ENCODE measurements at places on chromosomes 2 and 18.

GRCh38 chr2:66575625-66576310 lies 140.8 kb downstream of the MEIS1 start:
- DNase-seq: peak; percentile 51

DNA sequence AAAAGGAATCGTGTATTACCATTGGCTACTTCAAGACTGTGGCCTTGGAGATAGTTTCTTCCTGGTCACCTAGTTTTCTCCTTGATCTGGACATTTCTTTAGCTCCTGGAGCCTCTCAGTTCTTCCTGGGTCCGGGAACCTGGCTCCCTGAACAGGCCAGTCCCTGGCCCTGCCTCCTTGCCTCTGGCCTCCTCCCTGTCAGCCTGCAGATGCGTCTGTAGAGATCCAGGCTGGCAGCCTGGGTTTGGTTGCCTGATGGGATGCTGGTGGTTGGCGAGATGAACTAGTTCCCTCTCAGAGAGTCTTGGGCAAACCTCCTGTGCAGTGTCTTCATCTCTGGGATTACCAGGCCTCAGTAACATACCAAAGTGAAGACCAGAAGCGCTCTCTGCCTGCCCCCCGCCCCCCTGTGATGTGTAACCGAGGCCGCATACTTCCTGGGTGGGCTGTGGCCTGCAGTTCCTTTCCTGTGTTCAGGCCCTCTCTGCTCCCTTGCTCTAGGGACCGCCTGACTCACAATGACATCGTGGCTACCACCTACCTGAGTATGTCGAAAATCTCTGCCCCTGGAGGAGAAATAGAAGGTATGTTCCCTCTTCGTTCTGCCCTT lies 85.4 kb downstream of the DYSF start:
- no peak for DNase-seq

DNA sequence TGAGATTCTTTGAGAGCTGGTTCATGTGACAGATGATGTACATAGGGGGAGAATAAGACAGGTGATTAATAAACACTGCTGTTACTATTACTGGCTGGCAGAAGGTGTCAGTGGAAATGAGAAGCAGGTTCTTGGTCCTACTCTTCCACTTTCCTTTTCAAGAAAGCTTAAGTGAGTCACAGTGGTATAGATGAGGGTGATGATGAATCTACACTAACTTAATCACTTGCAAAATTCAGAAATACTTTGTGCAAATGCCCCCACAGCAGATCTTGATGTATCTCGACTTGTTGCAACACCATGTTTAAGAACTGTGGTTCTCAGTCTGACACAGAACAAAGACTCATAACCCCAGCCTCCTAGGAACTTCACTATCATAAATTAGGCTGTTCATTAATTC lies 35.9 kb upstream of the MGAT5 start:
- no peak for DNase-seq

DNA sequence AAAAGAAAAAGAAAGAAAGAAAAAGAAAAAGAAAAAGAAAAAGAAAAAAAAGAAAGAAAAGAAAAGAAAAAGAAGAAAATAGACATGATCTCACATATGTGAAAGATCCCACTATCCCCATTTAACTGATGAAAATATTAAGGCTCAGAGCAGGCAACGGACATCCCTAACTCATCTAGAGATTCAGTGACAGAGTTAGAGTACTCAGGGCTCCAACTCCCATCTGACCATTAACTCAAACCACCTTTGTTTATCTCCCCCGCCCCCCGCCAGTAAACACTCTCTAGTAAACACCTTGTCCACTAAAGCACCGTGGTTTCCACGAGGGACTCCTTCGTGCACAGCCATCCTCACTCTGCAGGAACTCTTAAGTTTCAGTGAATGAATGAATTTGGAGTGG lies 142.9 kb downstream of the TGIF1 start:
- DNase-seq: no peak

DNA sequence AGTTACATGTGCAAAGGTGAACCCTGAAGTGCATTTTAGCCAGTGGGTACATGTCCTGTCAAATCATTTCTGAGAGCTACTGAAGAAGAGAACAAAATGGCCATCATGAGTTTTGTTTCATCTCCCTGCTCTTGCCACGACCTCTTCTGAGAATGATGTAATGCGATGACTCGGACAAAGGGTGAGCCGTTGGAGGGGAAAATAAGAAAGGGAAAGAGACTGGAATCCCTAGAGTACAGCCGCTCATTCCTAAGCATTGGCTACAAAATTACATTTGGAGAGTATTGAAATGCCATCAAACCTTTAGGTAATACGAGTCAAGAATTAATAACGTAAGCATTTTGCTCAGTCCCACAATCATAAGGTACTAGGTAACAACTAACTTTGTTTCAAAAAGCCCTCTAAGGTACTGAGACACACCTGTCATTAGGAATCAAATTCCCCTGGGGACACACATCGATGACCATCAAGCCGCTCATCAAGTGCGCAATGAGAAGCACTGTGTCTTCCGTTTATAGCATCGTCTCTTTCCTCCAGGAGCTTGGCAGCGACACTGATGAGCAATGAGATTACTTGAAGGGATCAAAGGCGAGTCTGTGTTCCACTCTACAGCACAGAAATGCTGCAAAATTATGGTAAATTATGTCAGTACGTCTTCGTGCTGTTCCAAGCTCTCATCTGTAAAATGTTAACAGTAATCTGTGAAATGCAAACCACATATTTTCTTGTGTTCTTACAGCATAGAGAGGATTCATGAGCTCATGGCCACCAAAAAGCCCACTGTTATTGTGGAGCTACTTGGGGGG lies 97.3 kb upstream of the PIEZO2 start:
- peak; percentile 28 for DNase-seq

DNA sequence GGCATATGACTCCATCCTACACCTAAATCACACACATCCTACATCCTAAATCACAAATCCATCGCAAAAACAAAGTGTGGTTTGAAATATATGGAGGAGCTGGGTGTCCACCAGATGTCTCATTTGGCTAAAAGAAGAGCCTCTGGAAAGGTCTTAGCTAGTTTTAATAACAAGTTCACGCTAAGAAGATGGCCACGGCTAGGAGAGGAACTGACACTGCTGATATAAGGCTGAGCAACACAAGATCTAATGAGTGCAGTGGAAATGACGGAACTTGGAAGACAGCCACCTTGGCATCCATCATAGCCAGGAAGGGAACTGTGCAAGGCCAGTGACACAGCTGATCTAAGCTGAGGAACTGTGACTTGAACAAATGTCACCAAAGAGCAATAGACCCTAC lies 60.0 kb upstream of the AGAP1 start:
- DNase-seq: no peak

GRCh38 chr18:58325494-58325893 lies 281.5 kb downstream of the NEDD4L start:
- DNase-seq: peak; percentile 89

All from adipocyte (in vitro differentiated cells).